ENCODE measurements at places on chromosomes 3 and 15.

DNA sequence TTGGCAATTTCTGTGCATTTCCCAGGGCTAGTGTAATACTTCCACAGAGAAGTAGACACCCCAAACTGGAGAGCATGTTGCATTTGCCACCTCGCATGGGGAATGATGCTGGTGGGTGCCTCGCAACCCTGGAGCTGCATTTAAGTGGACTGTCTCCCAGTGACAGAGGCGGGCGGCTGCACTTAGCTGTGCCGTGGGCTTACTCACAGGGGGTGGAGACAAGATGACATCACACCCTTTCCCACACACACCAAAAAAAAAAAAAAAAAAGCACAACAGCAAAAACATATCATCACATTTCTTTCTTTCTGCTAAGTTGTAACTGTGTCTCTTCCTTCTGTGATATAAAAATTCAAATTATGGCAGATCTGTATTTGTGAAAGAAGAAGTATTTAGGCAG is at the start of gene ABI3BP:
TSS of gene ABI3BP (minus strand) at position 113 of the 400 bp plus-strand sequence. CDS start at position 76, 37 bp downstream.
- peak; percentile 82 for DNase-seq

DNA sequence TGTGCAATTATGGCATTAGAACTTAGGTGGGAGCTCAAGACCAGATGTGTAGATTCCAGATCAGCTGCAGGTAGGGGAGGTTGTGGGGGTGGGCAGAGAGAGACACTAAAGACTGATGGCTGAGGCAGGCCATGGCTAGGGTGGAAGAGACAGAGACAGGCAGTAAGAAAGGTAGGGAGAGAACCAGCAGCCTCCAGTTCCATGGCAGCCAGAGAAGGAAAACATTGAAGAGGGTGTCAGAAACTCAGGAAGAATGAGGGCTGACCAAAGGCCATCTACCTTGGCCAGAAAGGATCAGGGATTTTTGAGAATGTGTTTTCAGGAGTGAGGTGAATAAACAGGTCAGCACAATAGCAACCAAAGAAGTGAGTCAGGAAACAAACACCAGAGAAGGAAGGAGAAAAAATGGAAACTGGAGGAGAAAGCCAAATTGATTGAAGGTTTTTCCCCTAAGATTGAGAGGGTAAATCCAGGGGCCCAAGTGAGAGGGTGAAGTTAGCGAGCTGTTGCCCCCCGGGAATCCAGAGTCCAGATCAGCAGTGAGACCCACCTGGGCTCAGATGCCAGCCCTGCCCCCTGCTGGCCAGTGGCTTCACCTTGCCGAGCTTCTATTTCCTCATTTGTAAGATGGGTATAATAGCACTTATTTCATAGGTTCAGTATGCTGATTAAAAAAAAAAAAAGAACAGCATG is 41.0 kb downstream of the ABHD2 start:
- no peak for DNase-seq

DNA sequence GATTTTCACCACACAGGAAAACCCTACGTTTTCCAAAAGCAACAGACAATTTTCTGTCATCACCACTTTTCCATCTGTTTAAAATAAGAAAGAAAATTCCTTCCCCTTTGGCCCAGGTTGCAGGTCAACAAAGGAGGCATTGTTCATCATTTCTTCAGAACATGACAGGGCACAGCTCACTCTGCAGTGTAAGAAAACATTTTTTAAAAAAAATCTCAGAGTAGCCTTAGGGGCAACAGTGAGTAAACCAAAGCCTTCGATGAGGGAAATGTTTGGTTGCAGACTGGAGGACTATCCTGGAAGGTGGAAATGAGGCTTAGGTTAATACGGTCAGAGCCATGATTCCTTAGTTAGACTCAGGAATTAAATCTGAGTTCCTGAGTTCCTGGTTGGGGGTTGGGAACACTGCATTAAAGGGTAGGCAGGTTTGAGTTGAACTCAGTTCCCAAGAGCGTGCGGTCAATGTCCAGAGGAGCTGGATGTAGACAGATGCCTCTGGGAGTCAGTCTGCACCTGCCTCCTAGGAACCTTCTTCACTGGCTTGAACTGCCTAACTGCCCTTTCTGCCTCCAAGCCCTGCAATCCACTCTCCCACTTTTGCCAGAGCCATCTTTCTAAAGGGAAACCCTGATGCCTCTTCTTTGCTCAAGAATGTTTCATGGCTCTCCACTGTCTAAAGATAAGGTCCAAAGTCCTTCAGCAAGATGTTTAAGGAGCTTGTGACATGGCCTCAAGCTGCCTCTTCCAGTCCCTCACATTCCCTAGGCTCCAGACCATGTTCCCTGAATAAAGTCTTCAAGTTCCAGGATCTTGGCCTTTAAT is 3.3 kb upstream of the HES1 start:
- no peak for DNase-seq

DNA sequence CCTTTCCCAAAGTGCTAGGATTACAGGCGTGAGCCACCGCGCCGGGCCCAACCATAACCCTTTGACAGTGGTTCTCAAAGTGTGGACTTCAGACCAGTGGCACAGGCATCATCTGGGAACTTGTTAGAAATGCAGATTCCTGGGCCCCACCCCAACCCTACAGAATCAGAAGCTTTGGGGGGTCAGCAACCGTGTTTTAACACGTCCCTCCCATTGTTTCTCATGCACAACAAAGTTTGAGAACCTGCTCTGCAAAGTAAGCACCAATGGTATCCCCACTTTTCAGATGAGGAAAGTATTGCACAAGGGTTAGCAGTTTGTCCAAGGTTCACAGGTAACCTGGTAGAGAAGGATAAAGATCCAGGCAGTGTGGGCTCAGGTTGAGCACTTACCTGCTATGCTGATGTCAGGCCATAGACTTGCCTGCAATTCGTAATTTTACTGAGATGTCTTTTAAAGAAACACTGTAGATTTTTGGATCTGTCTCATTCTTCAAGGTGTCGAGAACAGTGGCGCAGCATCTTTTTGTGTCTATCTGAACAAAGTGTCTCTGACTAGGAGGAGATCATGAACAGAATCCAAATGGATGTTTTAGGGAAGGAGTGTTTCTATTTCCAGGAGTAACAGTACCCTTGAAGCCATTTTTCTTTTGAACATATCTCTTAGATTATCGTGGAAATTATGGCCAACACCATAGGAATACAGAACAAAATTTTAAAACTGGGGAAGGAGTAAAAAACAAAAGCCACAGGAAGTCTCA is 2.5 kb downstream of the GXYLT2 start:
- DNase-seq, result no peak

DNA sequence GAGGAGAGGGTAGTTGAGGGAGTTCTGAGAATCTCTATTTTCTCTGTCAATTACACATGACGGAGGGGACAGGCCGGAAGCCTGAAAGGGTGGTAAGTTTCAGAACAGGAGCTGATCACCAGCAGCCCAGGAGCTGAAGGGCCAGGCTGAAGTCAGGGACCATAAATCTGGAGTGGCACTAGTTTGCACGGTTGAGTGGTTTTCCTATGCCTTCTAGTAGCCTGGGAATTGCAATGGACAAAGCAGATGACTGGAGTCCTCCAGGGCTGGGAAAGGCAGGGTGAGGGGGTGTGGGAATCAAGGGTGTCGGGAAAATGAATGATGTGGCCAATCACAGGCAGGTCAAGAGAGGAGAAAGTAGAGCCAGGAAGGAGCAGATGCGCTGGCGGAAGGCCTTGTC is 72.5 kb downstream of the MAGEF1 start:
- DNase-seq, result no peak

DNA sequence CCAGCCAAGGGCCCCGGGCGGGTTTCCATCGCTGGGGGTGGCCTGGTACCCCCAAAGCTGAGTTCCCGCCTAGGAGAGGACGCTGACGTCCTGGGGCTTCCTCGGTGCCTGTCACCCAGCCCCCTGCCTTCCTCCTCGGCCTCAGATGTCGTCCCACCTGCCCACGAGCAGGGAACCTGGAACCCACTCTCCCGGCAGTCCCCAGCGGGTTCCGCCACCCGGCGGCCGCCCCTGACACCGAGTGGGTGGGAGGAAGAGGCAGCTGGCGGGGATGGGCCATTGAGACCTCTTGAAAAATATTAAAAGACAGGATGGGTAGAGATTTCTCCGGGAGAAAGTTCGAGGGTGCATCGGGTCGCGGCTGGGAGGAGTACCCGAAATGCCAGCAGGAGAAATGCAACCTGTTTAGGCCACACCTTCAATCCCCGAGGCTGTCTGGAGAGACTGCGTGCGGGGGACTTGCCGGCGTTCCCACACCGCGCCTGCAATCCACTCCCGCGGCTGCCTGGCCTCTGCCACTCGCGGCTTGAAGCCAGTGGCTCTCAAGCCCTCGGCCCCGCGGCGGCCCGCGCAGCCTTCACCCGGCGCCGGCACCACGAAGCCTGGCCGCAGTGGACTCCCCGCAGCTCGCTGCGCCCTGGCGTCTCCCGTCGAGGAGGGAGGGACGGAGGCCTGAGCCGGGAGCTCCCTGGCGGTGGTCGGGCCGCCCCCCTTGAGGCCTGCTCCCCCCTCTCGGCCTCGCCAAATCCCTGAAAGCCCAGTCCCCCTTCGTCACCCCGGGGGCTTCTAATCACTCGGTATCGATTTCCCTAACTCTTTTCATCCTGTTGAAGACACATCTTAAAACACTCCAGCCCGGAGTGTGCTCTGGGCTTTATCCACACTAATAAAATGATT is 8.6 kb upstream of the NR2F2 start:
- no peak for DNase-seq

GRCh38 chr15:83998486-83998885 is 237.1 kb upstream of the GOLGA6L4 start:
- no peak for DNase-seq

GRCh38 chr3:53768478-53769459 is 77.5 kb downstream of the CHDH start:
- no peak for DNase-seq

DNA sequence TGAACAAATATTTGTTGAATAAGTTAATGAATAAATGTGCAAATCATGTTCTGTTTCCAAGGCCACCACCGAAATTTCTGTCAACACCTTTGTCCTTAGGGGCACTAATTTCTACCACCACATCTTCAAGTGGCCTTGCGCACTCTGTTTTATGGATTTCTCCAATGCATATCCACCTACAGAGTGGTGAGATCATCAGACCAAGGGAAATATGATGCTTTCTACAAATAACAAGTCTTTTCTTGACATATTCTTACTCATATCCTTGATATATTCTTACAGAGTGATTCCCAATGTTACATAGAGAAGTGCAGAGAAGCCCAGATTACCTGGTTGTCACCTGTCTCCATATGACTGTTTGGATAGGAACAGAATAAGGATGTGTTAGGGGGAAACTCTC is 36.1 kb upstream of the TMCO5A start:
- no peak for DNase-seq

DNA sequence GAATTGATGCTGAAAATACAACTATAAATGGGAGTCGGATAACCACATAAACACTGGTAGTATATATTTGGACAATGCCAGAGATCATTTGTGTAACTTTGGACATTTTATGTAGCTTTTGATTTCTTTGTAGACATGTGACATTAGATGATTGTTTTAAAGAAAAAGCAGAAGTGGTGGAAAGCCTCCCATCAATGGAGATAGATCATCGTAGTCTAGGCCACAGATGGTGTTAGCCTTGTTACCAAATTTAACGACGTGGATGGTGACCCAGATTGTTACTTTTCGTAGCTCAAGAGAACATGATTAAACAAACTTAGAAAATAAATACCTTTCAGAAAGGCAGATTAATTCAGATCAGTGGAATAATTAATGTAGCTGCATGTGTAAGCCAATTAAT is 8.8 kb downstream of the CACNA1D start:
- no peak for DNase-seq

DNA sequence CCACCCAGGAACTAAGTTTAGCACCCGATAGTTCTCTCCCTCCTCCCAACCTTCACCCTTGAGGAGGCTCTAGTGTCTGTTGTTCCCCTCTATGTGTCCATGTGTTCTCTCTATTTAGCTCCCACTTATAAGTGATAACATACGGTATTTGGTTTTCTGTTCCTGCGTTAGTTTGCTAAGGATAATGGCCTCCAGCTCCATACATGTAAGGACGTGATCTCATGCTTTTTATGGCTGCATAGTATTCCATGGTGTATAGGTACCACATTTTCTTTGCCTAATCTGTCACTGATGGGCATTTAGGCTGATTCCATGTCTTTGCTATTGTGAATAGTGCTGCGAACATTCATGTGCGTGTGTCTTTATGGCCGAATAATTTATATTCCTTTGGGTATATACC is 66.9 kb upstream of the TRA2B start:
- no peak for DNase-seq

DNA sequence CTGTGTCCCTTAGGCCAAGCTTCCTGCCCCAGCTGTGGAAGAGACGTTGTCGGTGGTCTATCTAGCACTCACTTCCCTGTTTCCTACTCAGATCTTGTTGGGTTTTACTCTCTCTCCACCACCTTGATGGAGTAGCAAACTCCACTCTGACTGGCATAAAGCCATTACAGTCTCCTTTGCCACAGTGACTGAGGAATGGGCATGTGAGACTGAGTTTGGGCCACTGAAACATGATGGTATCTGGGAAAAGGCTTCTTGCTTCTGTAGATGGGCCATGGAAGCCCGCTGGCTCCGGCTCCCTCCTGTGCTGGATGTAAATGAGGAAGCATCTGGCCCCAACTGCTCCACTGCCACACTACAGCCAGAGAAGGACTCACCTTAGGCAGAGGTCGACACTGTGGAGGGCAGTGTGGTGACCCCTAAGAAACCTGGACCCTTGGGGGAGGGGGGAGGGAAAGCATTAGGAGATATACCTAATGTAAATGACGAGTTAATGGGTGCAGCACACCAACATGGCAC is 9.4 kb upstream of the CAMK1 start:
- no peak for DNase-seq

DNA sequence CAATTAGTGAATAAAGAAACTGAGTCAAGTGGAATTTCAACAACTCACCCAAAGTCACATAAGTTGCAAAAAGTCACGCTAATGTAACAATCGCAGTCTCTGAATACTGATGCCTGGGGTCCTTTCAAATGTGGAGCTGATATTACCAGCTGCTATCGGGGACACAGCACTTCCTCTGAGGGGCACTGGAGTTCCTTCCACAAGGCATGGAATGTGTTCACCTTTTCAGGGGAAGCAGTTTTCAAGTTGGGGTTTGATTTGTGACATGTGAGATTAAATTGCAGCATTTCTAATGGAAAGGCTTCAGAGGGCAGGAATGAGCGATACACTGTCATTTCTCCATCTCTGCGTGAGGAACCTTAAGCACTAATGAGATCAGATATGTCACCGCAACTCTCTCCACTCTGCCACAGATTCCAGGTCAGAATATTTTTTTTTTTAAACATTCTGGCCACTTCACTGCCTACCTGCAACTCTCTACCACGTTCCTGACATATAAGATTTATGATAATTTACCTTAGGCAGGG is 807.2 kb upstream of the CFAP20DC start:
- no peak for DNase-seq

- DNase-seq, result peak; percentile 75
Measured at GRCh38 chr15:74317820-74318375, 49.5 kb downstream of the CYP11A1 start.

- DNase-seq, result peak; percentile 84
Measured at GRCh38 chr3:42134867-42135464, 43.8 kb downstream of the TRAK1 start.
